ENCODE measurements at places on chromosomes 6 and 20.

DNA sequence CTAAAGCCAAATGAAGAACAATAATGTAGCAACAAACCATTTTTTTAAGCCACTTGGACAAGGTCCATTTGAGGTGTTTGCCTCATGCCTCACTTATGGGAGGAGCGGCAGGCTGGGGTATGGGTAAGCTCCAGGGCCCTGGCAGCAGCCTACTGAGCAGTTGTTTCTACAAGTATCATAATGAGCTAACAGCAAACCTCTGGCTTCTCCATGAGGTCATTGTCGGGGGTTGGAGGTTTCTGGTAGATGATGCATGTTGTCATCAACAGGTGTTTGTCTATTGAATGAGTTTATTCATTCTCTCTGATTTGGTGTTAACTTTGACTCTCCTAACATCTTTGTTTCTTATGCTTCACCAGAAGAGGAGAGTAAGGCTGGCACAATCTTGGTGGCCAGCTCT lies 150.7 kb downstream of the TBC1D7 start:
- DNase-seq = no peak

- DNase-seq = no peak
Measured at GRCh38 chr6:160135907-160136655, 14.5 kb downstream of the SLC22A1 start.

GRCh38 chr20:39885975-39886649 lies 802.9 kb downstream of the MAFB start:
- peak; percentile 26 for DNase-seq

DNA sequence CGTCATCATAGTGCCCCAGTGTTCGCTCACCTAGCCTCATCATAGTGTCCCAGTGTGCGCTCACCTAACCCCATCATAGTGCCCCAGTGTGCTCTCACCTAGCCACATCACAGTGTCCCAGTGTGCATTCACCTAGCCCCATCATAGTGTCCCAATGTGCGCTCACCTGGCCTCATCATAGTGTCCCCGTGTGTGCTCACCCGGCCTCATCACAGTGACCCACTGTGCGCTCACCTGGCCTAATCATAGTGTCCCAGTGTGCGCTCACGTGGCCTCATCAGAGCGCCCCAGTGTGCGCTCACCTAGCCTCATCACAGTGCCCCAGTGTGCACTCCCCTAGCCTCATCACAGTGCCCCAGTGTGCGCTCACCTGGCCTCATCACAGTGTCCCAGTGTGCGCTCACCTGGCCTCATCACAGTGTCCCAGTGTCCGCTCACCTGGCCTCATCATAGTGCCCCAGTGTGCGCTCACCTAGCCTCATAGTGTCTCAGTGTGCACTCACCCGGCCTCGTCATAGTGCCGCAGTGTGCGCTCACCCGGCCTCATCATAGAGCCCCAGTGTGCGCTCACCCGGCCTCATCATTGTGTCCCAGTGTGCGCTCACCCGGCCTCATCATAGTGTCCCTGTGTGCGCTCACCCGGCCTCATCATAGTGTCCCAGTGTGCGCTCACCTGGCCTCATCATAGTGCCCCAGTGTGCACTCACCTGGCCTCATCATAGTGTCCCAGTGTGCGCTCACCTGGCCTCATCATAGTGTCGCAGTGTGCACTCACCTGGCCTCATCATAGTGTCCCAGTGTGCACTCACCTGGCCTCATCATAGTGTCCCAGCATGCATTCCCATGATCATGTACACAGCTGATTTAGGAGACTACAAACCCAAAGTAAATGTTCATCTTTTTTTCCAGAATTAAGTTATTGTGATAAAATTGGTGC lies 9.5 kb downstream of the TMEM242 start:
- no peak for DNase-seq

GRCh38 chr6:170090561-170090960 lies 200.3 kb downstream of the DLL1 start:
- no peak for DNase-seq

DNA sequence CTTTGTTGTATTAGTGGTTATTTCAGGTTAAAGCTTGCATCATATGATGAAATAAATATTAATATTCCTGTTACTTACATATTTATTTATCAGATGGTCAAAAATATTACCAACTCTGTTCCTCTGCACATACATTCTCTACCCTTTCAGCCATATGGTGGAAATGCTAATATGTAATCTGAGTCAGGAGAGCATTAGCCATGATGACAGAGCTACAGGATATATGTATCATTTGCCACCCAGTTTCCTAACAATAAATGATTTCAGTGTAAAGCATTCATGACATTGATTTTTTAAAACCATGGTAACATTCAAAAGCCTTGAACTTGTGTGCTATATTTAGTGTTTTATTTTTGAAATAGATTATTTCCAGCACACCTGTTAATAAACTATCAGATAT lies 16.6 kb downstream of the POPDC3 start:
- DNase-seq = no peak

DNA sequence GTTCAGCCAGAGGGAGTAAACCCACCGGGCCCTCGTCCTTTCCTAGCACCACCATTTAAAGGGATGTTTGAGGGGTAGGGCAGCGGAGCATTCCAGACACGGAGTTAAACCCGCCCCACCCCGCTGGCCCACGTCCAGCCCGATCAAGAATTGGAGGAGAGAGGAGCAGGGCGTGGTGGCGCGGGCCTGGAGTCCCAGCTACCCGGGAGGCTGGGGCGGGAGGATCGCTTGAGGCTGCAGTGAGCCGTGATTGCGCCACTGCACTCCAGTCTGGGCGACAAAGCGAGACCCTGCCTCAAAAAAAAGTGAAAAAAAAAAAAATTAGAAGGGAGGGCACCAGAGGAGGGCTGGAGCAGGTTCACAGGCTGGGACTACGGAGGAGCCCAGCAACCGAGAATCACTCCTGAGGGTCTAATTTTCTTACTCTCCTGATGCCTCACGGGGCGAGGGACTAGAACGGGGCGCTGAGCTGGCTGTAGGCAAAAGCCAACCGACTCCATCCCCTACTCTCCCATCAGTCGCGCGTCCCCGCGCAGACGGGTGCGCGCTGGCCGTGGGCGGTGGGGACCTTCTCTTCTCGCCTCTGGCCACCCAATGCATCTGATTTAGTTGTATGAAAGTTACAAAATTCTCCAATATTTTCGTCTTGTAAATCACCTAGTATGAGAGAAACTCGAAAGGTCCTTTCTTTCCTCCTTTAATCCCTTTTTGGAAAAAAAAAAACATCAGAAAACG lies 6.1 kb upstream of the HSPA1B start:
- DNase-seq = peak; percentile 45

- DNase-seq = no peak
Measured at GRCh38 chr20:3622406-3622805, 40.8 kb downstream of the GFRA4 start.

DNA sequence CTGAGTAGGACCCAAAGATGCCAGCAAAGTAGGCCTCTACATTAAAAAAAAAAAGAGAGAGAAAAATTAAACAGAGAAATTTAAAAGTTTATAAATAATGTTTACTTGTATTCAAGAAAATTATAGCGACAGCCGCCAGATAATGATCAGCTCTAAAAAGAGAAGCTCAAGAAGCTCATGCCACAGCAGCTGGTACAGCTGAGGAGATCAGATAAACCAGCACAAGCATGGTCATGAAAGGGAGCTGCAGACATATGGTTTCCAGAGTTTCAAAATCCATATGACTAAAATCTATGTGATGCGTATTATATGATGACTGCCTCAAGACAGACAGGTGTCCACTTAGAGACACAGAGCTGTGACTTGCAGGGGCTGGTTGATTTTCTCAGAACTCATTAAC lies 13.6 kb upstream of the HLA-C start:
- DNase-seq = no peak

DNA sequence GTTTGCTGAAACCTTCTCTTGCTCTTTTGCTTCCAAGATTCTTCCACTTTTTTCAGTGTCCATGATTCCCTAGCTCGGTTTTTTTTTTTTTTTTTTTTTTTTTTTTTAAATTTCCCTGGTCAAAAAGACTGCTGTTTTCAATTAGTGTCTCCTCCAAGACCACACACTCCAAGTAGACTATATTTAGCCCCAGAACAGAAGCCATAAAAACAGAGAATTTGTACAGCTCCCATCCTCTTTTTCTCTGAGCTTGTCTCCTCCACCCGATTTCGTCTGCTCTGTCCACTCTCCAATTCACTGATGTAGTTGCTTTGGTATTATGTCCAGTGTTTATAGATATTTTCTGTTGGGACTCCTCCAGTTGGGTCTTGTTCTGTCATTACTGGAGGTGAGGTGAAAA lies 37.6 kb downstream of the RSPH3 start:
- no peak for DNase-seq

DNA sequence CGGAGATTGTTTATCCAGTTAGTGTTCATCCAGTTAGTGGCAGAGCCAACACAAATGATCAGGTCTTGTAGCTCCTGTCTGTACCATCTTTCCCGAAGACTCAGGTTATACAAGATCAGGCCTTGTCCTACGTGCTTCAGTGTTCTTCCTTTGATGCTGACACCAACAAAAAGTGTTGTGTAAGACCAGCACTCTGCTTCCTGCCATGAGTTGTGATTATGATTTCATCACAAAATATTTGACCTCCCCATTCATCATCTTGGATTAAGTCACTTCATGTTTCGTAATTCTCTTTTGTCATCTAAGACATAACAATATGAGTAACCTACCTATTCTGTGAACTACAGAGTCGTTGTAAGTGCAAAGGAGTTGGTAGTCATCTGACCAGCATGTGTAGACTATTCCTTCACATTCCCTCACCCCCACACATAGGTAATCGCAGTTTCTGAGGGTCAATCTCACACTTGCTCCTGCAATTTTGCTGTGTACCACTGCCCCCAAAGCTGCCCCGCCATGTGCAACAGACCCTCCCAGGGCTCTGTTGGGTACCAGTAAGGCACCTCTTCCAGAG lies 135.6 kb upstream of the SLC22A23 start:
- peak; percentile 3 for DNase-seq

DNA sequence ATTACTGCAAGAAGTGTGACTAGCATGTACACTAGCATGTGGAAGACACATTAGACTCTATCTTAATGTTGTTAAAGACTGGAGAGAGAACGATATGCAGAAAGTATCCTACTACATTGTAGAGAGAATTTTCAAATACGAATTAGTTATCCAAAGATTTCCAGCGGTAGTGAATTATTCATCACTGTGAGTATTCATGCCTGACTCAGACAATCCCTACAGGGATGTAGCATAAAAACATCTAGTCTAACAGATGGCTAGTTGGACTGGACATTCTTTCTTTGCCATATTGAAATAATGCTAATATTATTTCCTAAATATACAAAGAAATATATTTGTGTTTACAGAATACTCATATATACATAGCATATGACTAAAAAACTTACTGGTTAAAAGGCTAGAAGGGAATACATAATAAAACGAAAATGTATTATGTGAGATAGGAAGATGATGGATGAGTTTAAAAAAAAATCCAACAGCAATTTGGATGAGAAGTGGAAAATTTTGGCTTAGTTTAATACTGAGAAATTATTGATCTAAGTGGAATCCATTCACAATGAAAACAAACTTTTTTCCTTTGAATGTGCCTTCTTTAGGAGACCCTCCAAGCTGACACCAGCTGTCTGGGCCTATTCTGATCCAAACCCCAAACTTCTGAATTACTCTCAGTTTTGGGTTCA lies 580.7 kb downstream of the RFPL4B start:
- DNase-seq = no peak

DNA sequence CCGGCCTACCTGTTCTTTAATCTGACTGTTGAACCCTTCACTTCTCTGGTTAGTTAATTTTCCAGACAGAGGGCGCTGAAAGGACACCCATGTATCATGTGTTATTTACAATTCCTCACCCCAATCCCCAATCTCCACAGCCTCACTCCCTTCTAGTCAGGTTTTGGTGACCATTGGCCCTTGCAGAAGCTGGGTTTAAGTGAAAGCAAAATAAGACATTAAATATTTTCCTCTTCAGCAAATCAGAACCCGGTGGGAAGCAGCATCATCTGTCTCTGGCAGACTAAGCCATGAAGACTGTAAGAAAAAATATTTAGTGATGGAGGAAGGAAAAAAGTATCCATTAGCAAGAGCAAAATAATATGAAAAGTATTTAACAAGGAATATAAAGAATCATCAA lies 9.4 kb upstream of the HLA-DQA1 start:
- DNase-seq = peak; percentile 47

Data from HEK293T (cell line).